ENCODE measurements at places on chromosomes 1 and 21.

- DNase-seq, result peak; percentile 32
These were observed 2.0 kb downstream of the PYCR2 start for GRCh38 chr1:225921734-225922709.

- DNase-seq, result no peak
These were observed 40.6 kb downstream of the CHRM3 start for GRCh38 chr1:239426821-239427475.

DNA sequence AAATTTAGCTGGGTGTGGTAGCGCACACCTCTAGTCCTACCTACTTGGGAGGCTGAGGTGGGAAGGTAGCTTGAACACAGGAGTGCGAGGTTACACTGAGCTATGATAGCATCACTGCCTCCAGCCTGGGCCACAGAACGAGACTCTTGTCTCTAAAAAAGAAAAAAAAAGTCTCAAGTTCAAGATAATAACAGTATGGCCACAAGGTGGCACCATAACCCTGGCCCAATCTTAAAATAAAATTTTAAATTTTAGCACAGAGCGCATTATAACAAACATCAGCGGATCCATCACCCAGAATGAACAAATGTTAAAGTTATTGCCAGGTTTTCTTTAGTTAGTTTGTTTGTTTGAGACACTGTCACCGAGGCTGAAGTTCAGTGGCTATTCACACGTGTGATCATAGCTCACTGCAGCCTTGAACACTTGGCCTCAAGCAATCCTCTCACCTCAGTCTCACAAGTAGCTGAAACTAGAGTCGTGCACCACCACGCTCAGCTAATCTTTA lies 2.9 kb upstream of the HTR6 start:
- DNase-seq, result no peak

DNA sequence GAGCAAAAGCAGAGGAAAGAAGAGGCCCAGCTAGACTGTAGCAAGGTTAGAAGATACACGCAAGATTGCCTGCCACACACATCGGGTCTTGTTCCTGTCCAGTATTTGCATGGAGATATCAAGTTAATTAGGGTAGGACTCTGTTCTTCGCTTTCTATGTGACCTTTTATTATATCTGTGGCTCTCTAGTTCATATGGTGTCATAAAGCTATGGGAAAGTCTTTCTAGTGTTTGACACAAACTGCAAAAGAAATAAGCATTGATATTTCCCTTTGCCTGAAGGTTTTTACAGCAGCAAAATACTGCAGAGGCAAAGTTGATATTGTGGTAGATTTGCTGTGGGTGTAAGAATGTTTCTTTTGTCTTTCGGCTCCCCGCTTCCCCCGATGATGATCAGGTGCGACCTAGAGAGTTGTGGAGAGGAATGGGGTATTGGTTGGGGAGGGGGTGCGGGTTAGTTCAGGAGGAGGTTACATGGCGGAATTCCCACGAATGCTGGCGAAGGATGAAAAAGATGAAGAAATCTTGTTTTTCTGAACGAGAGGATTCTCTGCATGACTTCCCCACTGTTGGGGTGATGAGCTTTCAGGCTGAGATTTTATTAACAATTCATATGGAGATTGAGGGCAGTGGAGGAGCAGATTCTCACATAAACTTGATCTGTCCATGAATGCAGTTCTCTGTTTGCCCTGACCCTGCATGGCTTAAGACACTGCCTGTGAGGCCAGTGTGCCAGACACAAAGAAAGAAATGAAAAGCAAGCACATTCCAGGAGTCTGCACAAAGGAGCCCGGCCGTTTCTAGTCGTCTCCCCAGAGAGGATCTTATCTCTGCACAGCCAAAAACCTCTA lies 550.2 kb downstream of the USP25 start:
- DNase-seq, result peak; percentile 55

DNA sequence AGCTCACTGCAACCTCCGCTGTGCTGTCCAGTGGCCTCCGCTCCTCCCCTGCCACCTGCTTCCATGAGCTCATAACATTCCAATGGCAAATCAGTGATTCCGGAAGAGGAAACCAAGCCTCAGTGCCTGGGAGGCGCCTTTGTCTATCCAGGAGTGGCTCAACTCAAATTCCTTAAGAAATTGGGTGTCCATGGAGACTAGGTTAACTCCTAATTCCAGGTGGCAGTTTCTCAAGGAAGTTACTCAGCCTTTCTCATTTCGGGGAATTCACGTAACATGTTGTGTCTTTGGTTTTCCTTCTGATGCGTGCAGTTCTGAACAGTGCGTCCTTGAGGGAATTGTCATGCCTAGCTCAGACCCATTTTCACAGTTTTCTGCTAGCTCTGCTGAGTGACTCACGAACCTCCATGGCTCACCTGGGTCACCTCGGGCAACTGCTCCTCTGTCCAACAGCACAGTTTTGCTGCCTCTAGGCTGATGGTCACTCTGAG lies 89.9 kb upstream of the DSCAM start:
- no peak for DNase-seq

DNA sequence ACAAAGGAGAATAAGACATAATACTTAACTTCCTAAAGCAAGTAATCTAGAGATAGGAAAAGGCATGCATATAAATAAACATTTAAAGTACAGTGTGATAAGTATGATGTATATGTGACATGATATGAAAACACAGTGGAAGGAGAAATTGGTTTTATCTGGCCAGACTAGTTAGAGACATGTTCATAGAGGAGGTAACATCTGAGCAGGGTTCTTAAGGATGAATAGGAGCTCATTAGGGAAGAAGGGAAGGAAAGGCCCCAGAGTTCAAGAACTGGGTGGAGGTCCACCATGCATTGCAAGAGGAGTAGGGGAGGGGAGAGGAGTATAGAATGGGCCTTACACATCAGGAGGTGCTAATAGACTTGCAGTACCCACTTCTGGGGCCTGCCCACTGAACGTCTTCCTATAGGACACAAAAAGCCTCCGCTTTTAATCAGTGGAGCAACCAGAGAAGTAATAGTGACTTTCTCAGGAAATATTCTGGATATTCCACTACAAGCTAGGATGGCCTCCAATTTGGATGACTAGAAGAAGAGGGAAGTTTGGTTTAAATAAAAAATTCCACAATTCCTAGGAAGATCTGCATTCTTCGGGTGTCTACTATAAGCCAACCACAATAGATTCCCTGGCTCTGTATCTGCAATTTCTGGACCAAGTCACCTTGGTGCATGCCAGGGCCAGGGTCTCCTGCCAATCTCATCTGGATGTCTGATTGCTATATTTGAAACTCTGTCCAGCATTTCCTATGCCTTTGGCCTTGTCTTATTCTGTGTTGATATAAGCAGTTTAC lies 41.9 kb downstream of the NGF start:
- no peak for DNase-seq

DNA sequence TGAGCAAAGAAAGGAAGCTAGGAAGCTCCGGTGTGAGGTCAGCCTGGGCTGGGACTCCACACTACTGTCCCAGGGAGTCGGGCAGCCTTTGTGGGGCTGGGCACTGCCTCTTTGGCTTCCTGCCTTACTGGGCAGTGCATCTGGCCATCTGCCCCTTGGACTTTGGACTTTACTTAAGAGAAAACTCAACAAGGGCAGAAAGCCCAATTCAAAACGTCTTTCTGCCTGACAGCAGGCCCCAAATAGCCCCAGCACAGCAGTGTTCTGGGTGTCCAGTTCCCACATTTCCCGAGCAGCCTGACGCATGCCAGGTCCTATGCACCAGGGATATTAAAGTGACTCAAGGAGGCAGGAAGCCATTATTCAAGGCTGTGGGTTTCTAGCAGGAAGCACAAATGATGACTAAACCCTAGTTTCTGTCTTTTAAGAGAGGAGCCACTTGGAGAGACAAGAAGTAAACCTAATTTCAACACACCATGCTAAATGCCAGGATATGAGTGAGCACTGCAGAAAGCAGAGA lies 37.9 kb upstream of the EDEM3 start:
- DNase-seq, result peak; percentile 80

GRCh38 chr1:97281962-97282361 lies 560.4 kb downstream of the PTBP2 start:
- DNase-seq, result no peak

- DNase-seq, result no peak
These were observed 587.0 kb downstream of the NPHP4 start for GRCh38 chr1:5405263-5405662.

DNA sequence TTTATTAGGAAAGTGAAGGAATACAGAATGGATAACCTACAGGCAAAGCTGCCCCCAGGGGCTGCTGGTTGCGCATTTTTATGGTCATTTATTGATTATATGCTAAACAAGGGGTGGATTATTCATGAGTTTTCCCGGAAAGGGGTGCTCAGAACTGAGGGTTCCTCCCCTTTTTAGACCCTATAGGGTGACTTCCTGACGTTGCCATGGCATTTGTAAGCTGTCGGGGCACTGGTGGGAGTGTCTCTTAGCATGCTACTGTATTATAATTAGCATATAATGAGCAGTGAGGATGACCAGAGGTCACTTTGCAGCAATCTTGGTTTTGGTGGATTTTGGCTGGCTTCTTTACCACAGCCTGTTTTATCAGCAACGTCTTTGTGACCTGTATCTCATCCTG lies 5.9 kb upstream of the ASAP3 start:
- DNase-seq, result no peak

GRCh38 chr1:61441723-61442262 lies 283.1 kb downstream of the TM2D1 start:
- peak; percentile 65 for DNase-seq

Data from Right ventricle myocardium superior (tissue), 1 donor.